T-helper 17 cell (primary cell): ENCODE measurements at places on chromosomes 7 and 10.

GRCh38 chr10:101814466-101815071, 3.7 kb downstream of the OGA start:
- no peak for DNase-seq

- DNase-seq = no peak
Observed at GRCh38 chr7:41038211-41038610, 664.7 kb downstream of the INHBA start.

GRCh38 chr7:23918286-23918685, 208.3 kb downstream of the STK31 start:
- no peak for DNase-seq

- DNase-seq = no peak
Observed at GRCh38 chr7:40880581-40880980, 745.8 kb downstream of the SUGCT start.

- DNase-seq = no peak
Observed at GRCh38 chr7:94350734-94351133, 44.0 kb upstream of the COL1A2 start.
